ENCODE measurements at places on chromosomes 5 and 9.

DNA sequence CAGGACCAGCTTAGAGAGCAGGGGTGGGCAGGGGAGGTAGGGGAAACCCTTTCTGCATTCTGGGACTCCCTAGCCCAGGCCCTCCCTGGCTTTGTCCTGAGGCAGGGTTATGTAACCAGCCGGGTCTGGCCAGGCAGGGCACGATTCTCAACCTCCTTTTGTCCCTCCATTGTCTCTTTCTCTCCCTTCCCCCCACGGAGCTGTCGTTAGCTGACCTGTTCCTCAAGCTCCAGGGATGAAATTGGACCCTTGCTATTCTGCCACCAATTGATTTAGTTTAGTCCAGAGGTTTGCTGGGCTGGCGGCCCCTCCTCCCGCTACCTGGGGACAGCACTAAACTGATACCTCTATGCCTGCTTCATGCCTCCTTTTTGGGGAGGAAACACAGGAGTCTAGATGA lies 9.4 kb upstream of the NDST1 start:
- DNase-seq, result no peak

- DNase-seq, result no peak
These were observed 156.1 kb downstream of the SNX18 start for GRCh38 chr5:54673523-54674225.

DNA sequence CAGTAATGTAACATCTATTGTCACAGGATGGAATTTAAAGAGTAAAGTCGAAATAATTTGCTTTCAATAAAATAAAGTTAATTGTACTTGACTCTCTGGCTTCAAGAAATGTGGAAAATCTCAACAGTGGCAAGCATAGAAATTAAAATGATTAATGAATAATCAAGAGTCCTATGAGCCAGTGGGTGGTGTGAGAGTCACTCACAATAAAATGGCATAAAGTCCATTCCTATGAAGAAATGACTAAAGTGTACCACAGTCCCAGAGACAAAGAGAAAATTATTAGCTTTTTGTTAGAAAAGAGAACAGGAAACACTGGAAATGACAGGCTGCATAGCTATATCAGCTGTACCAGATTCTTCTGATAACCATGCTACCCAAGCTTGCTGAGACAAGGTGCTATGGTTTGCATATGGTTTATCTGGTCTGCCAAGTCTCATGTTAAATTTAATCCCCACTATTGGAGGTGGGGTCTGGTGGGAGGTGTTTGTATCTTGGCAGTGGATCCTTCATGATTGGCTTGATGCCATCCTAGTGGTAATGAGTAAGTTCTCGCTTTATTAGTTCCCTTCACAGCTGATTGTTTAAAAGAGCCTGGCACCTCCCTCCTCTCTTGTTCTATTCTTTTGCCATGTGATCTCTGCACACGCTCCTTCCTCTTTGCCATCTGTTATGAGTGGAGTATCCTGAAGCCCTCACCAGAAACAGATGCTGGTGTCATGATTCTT lies 647.7 kb upstream of the ITGA1 start:
- DNase-seq, result no peak

GRCh38 chr5:103075442-103075841 lies 44.5 kb downstream of the GIN1 start:
- DNase-seq, result no peak

DNA sequence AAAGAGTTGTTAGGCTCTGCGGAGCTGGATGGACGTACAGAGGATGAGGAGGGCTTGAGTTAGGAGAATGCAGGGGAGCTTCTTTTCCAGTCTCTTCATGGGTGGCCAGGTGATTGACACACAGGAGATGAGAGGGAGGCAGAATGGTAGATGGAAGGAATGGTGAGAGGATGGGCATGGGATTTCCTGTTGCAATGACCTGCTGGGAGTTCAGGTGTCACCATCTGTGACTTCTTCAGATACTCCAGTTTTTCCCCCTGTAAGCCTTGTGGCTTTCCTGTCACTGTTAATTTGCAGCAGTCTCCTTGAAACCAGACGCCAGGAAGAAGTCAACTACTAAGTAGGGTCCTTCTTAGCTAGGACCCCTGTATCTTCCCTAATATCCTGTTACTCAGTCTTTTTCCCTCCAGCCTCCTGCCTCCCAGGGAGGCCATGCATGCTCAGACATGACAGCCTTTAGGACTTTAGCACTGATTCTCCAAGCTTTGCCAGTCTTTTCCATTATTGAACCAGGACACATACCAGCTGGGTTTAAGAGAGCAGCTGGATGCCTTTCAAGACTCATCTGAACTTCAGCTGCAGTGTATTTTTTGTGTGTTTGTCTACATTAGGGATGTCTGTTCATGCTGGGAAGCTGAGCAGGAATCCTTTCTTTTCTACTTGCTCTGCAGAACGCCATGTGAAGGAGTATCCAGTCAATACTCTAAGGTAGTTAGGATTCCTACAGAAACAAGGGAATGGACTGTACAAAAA lies 67.2 kb upstream of the CD180 start:
- no peak for DNase-seq

GRCh38 chr5:52840277-52841050 lies 52.7 kb downstream of the ITGA1 start:
- no peak for DNase-seq

- no peak for DNase-seq
These were observed 190.6 kb upstream of the MSX2 start for GRCh38 chr5:174533751-174534241.

DNA sequence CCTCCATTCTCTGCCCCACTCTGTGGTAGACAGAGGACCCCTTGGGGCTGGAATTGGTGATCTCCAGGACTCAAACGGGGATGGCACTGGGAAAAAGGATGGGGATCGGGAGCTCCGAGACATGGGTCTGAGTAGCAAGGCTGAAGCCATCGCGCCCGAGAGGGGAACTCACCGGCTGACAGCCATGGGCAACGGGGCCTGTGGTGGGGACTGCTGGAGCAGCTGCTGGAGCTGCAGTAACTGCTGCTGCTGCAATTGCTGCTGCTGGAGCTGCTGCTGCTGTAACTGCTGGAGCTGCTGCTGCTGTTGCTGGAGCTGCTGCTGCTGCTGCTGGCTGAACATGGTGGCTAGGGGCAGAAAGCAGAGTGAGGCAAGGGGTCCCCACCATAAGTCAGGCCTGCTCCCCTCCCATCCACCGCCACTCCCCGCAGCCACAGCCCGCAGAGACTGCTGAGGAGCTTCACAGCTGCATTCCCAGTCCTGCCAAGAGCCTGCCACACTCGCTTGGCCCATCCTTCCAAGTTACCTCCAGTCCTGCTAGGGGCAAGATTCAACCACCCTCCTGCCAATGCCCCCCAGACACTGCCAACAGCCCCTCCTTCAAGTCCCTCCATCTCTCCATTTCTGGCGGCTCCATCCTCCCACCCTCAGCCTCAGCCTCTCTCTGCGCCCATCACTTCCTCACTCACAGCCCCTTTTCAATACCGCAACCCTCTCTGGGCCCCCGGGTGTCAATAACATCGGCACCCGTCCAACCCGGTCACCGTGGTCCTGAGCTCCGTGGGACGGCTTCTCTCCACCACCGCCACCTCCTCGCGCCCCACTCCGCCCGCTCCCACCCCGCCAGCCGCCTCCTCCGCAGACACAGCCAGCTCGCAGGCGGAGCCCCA lies 611 bp downstream of the CIZ1 start:
- no peak for DNase-seq

DNA sequence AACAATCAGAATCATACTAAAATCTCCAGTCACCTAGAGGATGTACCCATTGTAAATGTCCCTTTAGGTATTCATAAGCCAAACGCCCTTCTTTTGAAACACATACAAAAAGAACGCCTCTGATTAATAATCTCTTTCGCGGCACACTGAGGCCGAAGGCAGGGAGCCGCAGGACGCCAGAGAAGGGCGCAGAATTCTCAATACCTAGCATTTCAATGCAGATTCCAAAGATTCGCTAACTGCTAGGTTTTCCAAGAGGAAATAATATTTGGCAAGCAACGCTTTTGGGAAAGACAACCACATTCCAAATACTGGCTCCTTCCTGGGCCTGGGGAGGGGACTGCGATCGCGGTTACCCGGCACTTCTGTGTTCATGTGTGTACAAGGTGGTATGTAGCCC lies 203.3 kb downstream of the MEF2C start:
- DNase-seq, result no peak

DNA sequence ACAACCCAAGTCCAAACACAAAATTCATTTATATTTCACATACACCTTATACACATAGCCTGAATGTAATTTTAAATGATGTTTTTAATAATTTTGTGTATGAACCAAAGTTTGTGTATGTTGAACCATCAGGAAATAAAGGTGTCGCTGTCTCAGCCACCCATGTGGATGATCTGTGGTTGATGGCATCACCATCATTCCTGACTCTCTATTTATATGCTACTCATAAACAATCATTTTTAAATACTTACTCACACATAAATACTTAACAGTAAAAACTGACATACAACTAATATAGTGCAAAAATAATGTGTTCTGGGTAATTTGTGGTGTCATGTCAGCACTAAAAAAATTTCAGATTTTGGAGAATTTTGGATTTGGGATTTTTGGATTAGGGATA lies 38.4 kb downstream of the SMC5 start:
- DNase-seq, result no peak

GRCh38 chr5:116225281-116225922 lies 140.6 kb downstream of the COMMD10 start:
- no peak for DNase-seq

DNA sequence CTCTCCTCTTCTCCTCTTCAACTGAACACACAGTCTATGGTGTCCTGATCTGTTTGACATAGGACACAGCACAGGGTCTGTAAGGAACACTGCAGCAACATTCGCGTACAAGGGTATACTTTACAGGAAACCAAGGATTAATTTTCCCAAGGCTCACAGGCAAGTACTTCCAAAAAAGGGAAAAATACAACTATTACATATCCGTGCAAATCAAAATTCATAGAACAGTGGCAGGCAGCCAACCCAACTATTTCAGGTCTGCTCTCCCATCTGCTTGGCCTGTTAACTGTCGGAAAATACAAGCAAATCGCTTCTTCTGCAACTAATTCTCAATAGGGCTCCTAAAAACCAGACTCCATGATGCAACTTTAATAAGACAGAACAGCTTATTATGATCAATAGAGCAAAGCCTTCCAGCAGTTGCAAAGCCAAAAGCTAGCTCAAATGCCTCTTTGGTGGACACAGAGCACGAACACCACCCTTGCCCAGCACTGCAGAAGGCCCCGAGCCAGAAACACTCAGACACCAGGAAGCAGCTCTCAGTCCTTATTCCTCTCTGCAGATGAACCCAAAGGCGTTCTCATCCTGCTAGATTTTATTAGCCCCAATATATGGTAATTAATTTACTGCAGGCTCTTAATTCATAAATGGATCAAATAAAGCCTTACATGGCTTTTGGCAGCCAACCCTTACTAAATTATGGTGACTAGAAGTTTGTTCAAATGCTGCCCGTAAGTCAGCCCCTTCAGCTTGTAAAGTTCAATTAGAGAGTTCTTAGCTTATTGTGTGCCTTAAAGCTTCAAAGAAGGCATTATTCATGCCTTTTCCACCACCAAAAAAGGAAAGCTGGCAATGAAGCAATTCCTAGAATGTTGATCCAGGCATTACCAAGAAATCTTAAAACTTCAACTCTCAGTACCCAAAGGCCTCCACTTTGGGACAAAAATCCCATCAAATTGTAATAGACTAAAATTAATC lies 68.8 kb downstream of the ZNF608 start:
- no peak for DNase-seq

DNA sequence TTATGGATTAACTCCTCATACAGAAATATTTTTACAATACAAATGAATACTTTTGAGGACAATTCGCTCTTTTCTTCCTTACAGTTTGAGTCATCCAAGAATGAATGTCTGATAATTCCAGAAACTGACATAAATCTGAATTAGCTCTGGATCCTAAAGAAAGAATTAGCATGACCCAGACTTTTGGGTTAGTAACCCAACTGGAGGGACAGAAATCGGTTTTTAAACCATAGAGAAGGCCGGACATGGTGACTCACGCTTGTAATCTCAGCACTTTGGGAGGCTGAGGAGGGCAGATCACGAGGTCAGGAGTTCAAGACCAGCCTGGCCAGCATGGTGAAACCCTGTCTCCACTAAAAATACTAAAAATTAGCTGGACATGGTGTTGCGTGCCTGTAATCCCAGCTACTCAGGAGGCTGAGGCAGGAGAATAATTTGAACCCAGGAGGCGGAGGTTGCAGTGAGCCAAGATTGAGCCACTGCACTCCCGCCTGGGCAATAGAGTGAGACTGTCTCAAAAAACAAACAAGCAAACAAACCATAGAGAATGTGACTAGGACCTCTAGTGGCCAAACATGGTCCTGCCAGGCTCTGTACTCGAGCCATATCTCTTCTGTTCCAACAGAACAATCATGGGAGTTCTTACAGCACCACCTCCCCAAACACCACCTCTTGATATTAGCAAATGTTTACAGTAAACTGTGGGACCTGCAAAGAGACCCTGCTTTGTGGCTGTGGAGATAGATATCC lies 44.8 kb downstream of the LURAP1L start:
- no peak for DNase-seq

GRCh38 chr5:145764325-145764724 lies 70.8 kb downstream of the PRELID2 start:
- DNase-seq, result no peak

DNA sequence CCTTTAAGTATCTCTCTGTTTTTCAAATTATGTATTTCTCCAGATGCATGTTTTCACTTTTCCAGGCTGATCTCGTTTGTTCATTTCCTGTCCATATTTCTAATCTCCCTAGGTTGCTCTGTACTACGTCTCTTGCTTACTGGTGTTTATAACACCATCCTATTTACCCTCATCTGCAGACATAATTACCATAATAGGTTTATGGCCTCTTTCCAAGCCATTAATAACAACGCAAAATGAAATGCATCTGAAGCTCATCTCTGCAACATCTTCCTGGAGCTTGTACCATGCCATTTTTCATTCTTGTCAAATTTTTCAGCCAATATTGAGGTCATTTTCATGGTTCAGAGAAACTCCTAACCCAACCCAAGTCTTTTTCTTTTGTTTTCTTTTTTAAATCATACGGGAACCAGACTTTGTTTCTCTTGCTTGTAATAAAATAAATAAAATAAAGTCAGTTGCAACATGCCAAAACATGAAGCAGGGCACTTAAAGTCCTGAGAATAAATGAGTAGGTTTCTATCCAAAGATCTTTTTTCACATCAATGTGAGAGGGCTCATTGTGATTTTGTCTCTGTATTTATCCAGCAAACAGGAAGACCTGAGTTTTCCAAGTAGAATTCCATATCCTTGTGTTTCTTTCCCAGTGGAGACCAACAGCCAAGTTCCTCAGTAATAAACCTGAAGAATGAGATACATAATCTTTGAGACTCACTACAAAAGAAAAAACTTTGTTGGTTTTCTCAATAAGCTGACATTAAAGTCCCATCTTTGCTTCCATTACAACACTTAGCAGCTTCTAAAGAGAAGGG lies 37.0 kb downstream of the DPYSL3 start:
- DNase-seq, result no peak

- DNase-seq, result no peak
These were observed 65.5 kb upstream of the HSPA9 start for GRCh38 chr5:138640646-138641254.
